Left renal cortex interstitium (tissue), 4 donors: ENCODE measurements at places on chromosomes 1 and 21. TPM values are rescaled to one million over a fixed set of nuclear protein-coding genes. Genes with fewer than 3 reads are reported as not detected.

DNA sequence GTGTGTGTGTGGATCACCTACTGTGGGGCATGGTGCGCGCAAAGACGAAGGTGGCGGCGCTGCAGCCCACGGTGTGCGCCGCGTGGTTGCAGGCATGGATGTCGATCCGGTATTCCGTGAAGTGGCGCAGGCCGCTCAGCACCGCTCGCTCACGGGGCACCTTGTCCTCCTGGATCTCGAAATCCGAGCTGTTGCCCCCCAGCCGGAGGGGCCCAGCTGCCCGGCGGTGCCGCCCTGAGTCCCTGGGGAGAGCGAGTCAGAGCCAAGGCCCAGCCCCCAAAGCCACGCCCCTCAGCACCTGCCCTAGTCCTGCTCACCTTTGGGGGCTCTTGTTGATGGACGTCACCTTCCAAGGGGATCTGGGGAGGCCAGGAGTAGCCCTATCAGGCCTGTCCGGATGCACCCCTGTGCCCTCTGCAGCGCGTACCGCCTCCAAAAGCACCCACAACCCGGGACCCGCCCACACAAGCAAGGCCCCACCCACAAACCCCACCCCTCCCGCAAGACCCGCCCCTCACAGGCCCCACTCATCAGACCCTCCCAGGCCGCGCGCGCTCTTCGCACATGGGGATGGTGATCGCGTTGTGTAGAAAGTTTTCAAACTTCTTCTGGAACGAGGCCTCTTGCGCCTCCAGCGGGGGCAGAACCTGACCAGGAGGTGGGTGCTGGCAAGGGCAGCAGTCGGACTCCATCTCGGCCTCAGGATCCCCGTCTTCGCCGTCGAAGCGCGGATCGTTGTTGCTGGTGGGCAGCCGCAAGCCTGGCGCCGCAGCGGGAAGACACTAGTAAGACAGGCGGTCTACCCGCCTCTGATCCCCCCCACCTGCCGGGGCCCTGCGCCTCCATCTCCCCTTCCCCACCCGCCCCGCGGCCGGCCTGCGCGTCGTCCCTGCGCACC lies 13.6 kb downstream of the INSRR start:
- no peak for DNase-seq

DNA sequence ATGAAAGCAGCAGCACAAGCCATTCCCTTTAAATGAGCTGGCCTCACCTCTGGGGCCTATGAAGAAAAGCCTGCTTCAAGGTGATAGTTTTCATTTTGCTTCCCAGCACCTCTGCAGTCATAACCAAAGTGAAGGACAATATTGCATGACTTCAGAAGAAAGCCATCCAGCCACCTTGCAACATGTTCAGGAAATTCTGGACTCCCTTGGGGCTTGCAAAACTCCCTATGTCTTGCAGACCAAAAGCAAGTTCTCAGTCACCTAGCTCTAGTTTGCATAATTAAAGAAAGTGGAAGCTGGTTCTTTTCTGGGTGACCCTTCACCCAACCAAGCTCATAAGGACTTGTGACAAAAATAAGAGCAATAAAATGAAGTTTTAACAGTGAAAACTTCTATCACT lies 87.6 kb downstream of the GFI1 start:
- no peak for DNase-seq

GRCh38 chr1:5728663-5729355 lies 263.4 kb downstream of the NPHP4 start:
- DNase-seq, result no peak

DNA sequence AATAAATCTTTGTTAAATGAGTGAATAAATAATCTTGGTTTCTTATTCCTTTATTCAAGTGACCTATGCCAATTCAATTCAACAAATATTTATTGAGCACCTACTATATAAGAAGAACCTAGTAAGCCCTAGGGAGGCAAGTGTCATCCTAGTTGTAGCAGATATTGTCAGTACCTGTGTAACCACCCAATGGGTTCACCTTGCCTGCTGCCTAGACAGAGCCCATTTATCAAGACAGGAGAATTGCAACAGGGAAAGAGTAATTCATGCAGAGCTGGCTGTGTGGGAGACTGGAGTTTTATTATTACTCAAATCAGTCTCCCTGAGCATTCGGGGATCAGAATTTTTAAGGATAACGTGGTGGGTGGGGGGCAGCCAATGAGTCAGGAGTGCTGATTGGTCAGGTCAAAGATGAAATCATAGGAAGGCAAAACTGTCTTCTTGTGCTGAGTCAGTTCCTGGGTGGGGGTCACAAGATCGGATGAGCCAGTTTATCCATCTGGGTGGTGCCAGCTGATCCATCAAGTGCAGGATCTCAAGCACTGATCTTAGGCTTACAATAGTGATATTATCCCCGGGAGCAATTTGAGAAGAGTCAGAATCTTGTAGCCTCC lies 53.8 kb upstream of the KCNA3 start:
- no peak for DNase-seq

- DNase-seq, result no peak
Measured at GRCh38 chr1:178649582-178650350, 75.3 kb upstream of the RALGPS2 start.

GRCh38 chr1:215111916-215112315 lies 29.4 kb downstream of the KCNK2 start:
- DNase-seq, result no peak

DNA sequence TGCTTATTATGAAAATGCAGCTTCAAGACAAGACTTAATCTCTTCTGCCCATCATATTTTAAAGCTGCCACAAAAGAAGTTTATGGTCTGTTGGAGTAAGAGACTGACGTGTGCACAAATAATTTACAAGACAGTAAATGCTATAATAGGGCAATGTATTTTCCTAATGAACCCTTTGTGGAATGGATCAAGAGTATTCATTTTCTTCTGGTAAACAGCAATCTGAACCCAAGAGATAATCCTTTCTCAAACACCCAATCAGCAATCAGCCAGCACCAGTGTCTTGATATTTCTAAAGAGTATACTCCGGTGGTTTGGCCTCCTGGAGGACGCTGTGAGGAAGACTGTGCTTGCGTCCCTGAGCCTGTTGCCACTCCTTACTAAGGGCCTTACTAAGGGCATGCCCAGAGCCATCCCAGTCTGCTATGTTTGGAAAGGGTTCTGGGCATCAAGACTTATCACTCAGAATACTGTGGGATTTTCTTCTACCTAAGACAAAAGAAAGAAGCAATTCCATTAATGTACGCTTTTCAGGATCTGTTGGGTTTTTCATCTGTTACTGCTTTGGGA lies 48.8 kb upstream of the LRRC8D start:
- DNase-seq, result no peak

- DNase-seq, result no peak
Measured at GRCh38 chr1:201404055-201404454, 4.9 kb upstream of the LAD1 start.

DNA sequence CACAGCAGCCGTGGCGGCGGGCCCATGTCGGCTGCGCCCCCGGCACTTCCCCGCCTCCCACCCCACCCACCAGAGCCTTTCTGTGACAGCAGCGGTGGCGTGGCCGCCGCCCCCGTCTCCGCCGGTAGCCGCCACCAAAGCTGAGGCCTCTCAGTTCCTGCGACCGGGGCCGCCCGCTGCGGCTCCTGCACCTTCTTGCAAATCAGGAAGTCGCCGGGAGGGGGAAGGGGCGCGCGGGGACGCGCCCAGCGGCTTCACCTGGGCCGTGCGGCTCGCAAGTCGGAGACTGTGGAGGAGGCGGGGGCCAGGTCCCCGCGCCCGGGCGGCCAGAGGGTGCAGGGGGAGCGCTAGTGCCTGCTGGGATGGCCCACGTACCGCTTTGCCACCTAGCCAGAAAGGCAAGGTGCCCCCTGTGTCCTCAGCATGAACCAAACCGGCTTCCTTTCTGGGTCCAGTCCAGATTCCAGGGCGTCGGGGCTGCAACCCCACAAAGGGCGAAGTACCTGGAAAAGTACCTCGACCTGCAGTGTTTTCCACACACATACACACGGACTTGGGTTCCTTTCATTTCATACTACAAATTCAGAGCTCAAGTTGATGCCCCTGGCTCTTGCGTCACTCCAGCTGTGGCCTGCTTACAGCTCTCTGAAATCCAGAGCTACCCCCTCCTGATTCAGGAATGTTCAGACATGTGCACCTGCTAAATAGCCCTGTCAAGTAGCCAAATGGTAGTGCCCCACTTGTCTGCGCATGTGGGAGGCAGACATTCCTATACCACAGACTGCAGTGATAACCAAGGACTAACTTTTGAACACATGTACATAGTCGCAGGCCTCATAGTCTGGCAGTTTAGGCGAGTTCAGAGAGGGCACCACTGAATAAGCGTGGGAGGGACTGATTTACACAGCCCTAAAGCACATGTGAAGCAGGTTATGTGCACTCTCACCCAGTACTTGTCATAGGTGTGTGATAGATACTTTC lies at the start of gene DENND1B:
DENND1B (minus strand) TSS at position 199 of the 981 bp plus-strand sequence. CDS start 325 bp downstream, outside the sequence.
- DNase-seq, result peak; percentile 71

GRCh38 chr21:37987668-37988067 lies 71.4 kb upstream of the KCNJ6 start:
- no peak for DNase-seq

DNA sequence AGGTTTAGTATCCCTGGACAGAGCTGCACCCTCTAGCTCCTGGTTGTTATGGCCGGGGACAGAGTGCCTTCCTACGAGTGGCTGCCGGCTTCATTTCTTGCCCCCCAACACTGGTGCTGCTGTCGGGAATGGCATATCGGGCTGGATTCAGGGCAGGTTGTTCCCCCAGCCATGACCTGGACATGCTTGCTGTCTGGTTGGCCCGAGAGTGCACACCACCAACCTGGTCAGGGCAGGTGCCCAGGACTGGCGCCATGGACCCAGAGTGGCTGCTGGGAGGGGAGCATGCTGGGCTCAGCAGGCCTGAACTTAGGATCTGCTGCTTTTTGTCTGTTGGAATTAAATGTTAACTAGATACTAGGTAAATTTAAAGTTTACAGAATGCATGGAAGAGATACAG lies 21.8 kb downstream of the H6PD start:
- no peak for DNase-seq

- no peak for DNase-seq
Measured at GRCh38 chr21:30232011-30232410, 16.1 kb upstream of the CLDN8 start.

DNA sequence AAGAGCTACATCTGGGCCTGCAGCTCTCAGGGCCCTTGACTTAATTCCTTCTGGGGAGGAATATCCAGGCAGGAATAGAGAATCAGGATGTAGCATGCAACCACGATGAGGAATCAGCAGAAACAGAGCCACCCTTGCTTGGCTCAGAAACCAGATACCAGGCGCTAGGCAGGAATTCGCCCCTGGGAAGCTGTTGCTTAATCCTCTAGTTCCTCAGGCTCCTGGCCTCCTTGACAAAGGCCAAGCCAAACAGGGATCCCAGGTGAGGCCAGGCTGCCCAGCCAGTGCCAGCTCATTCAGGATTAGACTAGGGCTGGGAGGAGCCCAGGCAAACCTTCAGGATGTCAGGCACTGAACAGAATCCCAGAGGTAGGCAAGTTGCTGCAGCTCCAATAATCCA lies 48.2 kb upstream of the IRF2BP2 start:
- DNase-seq, result no peak

- no peak for DNase-seq
Measured at GRCh38 chr1:22283596-22283995, 140.7 kb upstream of the WNT4 start.

- no peak for DNase-seq
Measured at GRCh38 chr1:204714861-204715511, 29.4 kb upstream of the LRRN2 start.

- no peak for DNase-seq
Measured at GRCh38 chr1:160549665-160550006, 26.6 kb upstream of the SLAMF6 start.

- no peak for DNase-seq
Measured at GRCh38 chr1:46749921-46750404, 31.0 kb upstream of the EFCAB14 start.

GRCh38 chr1:158121604-158122254 lies 59.0 kb upstream of the CD1D start:
- peak; percentile 41 for DNase-seq

GRCh38 chr1:26291433-26291832 lies 11.5 kb downstream of the SH3BGRL3 start:
- DNase-seq, result no peak

Gene CCDC181
- 10.1 TPM for polyA plus RNA-seq

Gene SYT2
- 2.4 TPM for polyA plus RNA-seq

Gene IQGAP3
- polyA plus RNA-seq, result 18.2 TPM

Gene CC2D1B
- 27.0 TPM for polyA plus RNA-seq

Gene RALGPS2
- polyA plus RNA-seq, result 31.4 TPM

Gene OR2M3
- polyA plus RNA-seq, result 0.03 TPM

Gene PTPN7
- 0.95 TPM for polyA plus RNA-seq

Gene CD244
- 0.30 TPM for polyA plus RNA-seq

Gene PRDM16
- polyA plus RNA-seq, result 12.5 TPM
